ENCODE measurements at places on chromosomes 11 and 22. TPM values are rescaled to one million over a fixed set of nuclear protein-coding genes. Genes with fewer than 3 reads are reported as not detected.

DNA sequence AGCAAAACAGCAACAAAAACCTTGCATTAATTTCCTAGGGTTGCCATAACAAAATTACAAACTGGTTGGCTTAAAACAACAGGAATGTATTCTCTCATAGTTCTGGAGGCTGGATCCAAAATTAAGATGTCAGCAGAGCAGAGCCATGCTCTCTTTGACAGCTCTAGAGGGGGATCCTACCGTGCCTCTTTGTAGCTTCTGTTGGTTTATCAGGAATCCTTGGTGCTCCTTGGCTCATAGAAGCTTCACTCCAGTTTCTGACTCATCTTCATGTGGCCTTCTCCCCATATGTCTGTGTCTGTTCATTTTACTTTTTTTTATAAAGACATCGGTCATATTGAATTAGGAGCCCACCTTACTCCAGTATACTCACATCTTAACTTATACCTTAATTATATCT is 90.5 kb upstream of the POU2AF2 start:
- DNase-seq = no peak

DNA sequence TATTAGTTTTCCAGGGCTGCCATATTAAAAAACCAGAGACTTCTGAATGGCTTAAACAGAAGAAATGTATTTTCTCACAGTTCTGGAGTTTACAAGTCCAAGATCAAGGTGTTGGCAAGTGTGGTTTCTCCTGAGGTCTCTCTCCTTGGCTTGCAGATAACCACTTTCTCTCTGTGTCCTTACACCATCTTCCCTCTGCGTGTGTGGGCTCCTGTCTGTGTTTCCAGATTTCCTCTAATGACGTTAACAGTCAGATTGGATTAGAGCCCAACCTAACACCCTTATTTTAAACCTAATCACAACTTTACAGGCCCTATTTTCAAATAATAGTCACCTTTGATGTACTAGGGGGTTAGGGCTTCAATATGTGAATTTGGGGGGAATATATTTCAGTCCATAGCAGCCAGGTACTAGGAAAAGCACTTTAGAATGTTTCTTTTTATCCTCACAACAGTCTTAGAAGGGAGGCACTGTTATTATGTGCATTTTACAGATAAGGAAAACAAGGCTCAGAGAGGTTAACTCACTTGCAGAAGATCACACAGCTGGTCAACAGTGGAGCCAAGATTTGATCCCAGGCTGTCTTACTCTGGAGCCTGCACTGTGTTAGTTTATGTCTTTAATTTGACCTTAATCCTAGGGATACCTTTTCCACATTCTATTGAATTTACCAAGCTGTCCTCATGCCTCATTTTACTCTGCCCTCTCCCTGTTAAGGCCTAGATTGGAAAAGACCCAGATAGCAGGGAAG is 116.4 kb upstream of the CRYBB3 start:
- no peak for DNase-seq

DNA sequence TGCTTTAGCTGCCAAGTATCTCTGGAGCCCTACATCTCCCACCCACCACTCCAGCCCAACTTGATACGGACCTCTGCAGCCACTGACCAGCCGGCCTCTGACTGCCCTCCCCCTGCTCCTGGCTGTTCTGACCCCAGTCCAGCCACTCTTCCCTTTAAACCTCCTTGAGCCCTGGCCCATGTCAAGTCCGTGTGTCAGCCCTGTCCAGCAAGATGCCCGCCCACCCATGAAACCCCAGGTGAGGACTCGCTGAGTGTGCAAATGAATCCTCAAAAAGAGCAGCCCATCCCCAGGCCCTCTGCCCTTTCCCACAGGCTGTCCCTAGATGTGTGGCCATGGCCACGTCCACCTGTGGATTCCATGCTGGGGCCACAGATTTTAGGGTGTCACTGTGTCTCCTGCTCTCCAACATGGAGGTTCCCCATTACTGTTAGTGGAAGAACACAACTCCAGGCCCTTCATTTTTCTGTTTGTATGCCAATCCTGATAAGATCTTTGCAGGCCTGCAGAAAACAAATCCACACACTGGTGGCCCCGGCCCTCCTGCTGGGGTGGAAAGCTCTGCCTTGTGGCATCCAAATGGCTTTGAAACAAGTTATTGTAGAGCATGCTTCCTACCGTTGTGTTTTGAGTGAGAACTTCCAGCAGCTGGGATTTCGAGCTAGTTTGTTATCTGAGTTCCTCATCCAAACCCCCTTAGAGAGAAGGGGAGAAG is 22.7 kb upstream of the ADORA2A start:
- DNase-seq = no peak

DNA sequence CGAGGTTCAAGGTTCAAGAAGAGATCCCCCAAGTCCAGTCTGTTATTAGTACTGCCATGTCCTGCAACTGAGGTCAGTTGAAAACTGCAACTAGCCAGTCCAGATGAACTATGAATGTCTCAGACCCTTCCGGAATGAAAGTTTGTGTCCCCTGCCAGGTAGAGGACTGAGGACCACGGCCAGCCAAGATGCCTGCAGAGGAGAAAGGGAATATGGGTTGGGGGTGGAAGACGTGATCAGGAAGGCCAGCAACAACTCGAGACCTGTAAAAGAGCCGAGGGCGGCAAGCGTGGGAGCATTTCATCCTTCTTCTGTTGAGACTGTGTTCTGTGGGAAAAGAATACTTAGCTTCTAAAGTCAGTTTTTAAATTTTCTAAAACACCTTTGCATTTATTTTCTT is 572.4 kb upstream of the B3GAT1 start:
- no peak for DNase-seq

ADM2 gene
- total RNA-seq = 10.2 TPM

DNA sequence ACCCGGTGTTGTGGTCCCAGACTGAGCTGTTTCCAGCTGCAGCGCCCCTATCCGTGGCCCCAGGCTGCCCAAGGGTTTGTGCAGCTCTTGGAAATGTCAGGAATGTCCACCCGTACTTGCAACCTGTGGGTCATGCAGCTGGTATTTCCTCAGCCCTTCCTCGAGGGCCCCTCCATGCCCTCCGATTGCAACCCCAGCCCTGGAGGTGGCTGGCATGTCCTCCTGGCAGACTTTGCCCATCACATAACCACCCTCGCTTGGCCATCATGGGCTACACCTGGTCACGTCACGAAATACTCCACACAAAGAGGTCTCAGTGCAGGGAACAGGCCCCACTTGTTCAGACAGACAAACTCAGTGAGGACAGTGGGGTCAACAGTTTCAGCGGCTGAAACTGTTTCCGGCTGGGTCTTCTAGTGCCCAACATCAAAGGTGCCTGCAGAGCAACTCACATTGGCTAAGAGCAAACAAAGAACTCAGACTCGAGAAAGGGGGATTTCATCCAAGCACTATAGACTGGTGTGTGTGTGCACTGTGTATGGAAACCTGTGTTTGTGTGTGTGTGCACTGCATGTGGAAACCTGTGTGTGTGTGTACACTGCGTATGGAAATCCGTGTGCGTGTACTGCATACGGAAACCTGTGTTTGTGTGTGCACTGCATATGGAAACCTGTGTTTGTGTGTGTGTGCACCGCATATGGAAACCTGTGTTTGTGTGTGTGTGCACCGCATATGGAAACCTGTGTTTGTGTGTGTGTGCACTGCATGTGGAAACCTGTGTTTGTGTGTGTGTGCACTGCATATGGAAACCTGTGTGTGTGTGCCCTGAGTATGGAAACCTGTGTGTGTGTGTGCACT is 72.8 kb upstream of the CCND1 start:
- DNase-seq = no peak

DNA sequence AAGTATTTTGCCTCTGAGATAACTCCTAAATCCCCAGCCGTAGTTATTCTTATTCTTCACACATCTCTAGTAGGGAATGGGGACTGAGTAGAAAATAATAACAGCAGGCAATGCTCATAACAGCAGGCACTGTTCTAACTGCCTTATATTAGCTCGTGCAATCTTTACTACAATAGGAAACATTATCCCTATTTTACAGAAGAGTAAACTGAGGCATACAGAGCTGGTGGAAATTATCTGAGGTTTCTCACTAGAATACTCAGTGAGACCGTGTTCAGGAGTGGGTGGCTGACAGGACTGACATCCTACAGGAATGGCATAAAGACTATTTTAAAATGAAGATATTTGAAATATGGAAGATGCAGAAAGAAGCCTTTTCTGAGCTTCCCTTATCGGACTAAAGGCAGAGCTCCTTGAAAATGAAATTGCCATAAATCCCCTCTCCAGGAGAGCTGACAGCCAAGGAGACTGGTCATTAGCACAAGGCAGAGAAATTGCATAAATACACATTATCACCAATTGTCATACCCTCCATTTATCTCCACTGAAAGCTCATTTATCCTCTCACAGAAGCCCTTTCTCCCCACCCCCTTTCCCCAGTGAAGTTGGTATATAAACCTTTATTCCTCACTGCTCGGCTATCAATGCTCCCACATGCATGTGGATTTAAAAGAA is 93.9 kb downstream of the RASSF10 start:
- no peak for DNase-seq

TMA7B gene
- total RNA-seq = not detected

YAP1 gene
- 64.7 TPM for total RNA-seq

NF2 gene
- total RNA-seq = 132 TPM

DNA sequence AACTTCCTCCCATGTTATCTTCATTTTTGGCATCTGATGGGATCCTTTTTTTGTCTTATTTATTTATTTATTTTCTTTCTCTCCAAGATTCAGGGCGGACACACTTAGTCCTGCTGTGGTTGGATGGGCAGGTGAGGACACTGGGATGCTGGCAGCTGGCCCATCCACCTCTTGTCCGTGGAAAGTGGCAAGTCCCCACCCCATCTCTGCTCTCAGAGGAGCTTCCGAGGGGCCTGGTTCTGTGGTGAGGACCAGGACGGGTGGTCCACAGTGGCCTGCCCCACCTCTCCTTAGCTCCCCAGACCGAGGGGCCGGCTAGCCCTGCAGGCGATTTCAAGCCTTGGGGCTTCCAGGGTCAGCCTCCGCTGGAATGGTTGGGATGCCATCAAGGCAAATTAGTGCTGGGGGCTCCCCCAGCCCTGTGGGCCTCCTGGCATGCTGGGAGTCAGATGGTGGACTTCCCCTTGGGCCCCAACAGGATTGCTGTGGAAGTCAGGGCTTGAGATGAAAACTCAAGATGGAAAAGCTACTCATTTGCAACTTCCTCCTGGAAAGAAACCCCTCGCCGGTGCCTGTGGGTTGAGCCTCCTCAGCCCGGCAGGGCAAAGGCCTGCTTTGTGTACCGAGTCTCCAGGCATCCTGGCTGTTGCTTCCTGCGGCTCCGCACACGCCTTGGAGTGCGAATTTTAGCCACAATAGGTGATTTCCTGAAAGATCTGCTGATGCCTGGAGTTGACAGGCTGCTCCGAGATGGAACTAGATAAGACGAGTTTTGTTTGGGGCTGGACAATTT is 31.2 kb upstream of the LINC01488 start:
- DNase-seq = no peak

DNA sequence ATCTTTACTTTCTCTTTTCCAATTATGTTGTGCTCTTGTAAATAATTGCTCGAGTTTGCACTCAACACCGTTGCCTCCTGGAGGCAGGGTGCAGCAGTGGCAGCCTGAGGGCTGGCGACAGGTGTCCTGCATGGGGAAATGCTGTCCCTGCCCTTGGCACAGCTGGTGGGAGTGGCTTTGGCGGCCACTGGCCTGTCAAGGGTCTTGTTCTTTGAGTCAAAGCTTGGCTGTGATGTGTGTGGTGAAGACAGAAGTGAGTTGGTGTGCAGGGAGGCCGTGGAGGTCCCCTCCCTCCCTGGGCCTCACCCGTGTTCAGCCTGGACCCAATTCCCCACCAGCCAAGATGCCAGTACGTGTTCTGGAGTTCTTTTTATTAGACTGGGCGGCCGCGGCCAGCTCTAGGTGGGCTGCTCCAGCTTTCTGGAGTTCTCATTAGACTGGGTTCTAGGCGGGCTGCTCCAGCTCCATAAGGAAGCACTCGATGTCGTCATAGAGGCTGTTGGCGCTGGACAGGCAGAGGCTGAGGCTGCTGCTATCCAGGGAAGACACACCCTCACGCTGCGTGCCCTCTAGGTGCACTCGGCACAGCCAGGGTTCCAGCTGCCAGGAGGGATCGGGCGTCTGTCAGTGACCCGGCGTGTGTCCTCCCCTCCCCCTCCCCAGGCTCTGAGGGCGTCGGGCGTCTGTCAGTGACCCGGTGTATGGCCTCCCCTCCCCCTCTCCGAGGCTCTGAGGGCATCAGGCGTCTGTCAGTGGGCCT is 3.4 kb downstream of the IRF7 start:
- peak; percentile 55 for DNase-seq

MAML2 gene
- total RNA-seq = 16.7 TPM

ABCG4 gene
- total RNA-seq = not detected

- DNase-seq = no peak
Observed at GRCh38 chr11:68974421-68975194, 6.2 kb downstream of the MRGPRD start.

IGF2 gene
- 0.37 TPM for total RNA-seq

DNA sequence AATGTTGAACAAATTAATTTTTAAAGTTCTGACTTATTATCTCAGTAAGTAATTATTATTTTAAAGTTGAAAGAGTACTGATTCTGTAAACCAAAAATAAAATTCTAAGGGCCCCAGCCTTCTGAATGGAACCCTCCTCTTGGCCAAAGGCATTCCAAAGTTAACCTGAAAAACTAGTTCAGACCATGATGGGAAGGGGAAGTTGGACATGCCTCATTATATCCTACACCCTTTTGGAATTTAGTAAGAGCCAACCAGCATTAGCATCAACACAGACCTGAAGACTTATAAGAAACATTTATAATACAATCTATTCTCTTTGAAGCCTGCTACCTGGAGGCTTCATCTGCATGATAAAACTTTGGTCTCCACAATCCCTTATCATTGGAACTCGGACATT is 18.9 kb downstream of the LGR4 start:
- DNase-seq = no peak

UBQLN3 gene
- total RNA-seq = not detected

KCNQ1OT1 gene
- 1.3 TPM for total RNA-seq

- DNase-seq = peak; percentile 76
Observed at GRCh38 chr22:39013942-39014722, at the start of gene APOBEC3C. APOBEC3C (plus strand) TSS chr22:39014257; CDS start chr22:39014363, 106 bp downstream.

DNA sequence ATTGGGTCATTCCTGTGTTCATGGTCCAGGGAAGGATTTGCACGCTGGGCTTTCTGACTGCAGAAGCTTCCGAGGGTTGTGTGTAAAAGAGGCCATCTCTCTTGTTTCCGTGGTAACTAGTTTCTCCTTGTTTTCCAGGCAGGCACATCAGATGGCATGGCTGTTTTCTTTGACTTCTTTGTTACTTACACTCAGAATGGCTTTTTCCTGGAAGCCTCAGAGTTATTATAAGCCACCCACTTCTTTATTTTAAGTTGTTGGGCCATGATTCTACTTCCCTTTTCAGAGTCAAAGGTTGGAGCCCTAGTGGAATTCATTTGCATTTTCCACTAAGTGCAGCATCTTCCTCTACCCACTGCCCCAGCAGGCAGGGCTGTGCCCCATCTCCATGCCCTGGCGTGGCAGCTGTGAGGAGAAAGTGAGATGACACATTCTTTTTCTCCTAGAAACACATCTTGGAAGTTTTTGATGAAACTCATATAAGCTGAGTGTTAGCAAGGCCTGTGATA is 94.9 kb downstream of the PRR5L start:
- DNase-seq = no peak

OR52N4 gene
- not detected for total RNA-seq

DNA sequence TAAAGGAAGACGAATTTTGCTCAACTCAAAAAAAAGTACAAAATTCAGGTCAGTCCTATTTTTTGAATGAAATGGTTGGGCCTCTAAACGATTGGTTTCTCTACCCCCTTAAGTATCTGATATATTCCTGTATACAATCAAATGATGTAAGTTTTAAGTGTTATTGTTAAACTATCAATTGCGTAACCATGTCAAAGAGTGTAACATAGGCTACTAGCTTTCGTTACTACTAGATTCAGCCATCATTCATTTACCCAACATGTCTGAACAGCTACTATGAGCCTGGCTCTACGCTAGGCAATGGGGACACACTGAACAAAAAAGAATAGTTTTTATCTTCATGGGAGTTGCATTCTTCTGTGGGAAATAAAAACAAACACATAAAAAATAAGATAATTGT is 3.3 kb downstream of the RAB6A start:
- DNase-seq = no peak

Measured in Calu3 (cell line).